ENCODE measurements at places on chromosomes 12 and 14. TPM values are rescaled to one million over a fixed set of nuclear protein-coding genes. Genes with fewer than 3 reads are reported as not detected.
A peak's percentile ranks its signal among the peaks of the same experiment; 100 is the strongest.

- no peak for DNase-seq
Measured at GRCh38 chr12:124952295-124952694, 36.6 kb downstream of the DHX37 start.

DNA sequence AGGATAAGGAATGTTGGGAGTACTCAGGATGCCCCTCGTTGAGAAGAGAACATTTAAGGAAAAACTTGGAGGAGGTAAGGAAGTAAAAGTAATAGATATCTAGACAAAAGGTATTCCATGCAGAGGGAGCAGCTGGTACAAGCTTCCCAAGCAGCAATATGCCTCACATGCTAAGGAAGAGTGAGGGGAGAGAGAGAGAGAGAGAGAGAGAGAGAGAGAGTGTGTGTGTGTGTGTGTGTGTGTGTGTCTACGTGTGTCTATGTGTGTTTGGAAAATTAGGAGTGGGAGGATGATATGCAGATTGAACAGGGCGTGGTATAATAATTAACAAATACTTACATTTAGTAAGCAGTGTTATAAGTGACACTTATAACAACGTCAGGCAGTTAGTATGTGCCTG is 9.2 kb upstream of the PARP11 start:
- no peak for DNase-seq

DNA sequence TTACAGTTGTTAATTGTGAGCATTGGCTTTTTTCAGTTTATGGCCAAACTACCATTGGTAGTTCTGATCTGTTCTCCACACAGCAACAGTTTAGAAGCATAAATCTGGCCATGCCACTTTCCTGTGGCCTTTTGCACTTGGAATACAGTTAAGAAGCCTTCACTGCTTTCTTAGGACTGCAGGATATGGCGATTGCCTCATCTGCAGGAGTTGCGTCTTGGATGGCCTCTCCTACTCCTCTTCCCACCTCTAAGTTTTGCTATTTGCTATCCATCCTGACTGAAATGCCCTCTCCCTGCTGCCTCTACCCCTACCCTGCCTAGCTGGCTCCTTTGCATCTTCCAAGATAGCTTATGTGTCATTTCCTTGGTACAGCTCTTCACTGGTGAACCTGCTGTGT is 12.8 kb upstream of the BMAL2 start:
- DNase-seq = no peak

The SLC25A21 gene
- not detected for total RNA-seq

DNA sequence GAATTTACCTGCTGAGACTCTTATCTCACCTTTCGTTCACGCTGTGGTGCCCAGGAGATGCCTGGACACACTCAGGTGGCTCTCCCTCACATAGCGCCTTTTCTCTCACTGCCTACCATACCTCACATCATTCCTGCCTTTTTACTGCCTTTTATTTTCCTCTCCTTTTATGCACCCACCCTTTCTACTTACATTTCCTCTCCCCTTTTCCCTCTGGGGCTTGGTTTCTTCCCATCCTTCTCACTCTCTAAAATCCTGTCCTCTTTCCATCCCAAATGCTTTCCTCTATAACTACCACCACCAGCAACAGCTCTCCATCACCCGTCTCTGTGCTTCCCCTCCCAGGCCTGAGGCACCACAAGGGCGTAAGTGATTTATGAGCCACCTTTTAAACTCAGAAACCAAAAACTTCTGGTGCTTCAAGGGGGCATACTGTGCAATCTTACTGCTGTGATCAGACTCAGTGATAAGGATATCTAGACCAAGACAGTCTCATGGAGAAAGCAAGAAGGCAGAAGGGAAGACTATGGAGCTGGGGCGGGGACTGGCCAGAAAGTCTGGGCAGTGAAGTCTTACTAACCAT is 32.7 kb upstream of the SMUG1 start:
- no peak for DNase-seq

GRCh38 chr12:124709722-124710687 is 142.6 kb upstream of the NCOR2 start:
- DNase-seq = no peak

The NFE2 gene
- 26.4 TPM for total RNA-seq

- DNase-seq = no peak
Measured at GRCh38 chr12:108304633-108305032, 34.5 kb downstream of the CMKLR1 start.

The TCL1B gene
- not detected for total RNA-seq

The KRT71 gene
- total RNA-seq = not detected

DNA sequence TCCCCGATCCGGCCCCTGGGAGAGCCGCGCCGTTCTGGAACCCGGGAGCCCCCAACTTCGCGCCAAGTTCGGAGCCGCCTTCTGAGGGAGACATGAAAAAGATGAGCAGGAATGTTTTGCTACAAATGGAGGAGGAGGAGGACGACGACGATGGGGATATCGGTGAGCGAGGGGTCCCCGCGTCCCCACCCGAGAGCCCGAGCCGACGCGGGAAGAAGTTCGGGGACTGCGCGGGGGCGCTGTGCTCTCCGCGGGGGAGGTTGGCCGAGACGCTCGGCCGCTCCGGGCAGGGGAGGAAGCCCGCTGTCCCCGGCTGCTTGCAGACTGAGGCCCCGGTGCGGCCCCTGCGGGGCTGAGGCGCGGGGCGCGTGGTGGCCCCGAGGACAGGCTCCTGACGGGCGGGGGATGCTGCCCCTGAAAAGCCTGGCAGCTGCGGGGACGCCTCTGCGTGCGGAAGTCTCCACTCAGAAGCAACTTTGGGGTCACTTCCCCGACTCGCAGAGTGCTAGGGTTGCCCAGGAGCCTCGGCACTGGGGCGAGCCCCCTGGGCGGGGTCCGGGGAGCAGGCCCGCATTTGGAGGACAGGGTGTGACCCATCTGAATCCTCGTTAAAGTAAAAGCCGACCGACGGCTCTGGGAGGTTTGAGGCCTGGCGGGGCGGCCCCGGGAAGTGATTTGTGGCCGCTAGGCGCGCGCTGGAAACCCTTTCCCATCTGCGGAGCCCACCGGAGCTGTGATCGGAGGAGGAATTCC is 511 bp downstream of the ANO6 start:
- DNase-seq = peak; percentile 38

DNA sequence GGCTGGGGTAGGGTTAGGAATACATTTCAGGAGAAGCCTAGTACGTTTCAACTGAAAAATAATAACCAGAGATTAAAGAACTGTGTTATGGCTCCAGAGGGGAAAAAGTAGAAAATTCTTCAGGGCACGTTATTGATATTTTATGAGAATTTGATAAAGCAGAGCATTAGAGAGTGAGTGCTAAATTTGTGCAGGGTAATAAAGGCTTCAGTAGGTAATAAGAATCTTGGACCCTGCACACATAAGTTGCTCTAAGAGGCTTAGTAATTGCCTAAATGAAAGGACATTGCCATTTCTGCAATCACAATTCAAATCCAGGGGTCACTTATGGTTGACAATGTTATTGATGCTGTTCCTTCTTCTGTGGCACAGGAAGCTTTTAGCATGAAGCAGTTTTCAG is 439.4 kb upstream of the DCN start:
- no peak for DNase-seq

DNA sequence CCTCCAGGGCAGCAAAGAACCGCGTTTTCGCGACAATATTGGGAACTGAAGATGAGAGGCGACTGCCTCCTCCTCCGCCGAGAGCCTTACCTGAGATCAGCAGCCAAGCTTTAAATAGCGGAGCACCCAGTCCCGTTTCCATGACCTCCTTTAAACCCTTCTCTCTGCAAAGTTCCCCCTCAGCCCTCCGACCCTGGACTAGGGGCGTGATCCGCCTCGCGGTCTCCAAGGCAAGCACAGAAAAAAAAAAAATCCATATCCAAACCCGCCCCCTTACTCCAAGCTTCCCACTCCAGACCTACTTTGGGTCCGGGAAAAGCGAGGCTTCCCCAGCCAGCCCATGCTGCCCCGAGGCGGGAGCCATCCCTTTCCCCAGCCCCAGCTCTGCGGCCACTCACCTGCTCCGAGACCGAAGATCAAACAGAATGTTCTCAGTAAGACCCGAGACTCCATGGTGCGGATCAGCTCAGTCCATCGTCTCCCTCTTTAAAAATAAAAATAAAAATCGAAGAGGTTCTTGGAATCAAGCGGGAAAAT is 630 bp downstream of the NELL2 start:
- DNase-seq = no peak

DNA sequence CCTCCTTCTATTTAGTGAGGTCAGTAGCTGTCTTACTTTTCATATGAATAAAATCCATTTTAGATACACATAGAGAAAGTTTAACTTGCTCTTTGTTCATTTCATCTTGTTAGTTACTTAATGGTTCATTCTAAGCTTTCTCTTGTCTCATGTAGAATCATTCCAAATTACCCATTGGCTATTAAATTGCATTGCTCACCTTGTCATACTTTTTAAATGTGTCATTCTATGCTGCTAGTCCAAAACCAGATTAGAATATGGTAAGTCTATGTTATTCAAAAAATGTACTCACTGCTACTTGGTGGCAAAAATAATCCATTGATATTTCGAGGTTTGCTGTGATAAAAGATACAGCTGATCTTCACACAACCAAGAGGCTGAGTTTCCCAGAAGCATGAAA is 3.0 kb downstream of the C12orf50 start:
- no peak for DNase-seq

DNA sequence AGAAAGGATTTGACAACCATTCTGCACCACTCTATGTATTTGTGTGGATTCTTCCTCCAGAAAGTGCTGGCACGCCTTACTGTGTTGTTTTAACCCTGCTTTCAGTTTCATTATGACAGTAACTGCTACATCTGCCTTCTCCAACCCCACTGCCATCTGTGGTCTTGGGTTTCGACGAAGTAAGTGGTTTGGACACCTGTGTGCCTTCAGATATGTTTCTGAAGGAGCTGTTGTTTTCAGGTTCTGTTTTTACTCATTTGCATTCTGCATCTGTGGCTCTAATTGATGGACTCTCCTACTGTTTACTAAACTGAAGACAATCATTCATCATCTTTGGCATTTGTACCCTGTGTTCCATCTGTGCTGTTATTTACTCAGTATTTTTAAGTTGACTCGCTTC is 4.1 kb downstream of the TSHR start:
- peak; percentile 13 for DNase-seq

The KLRB1 gene
- 229 TPM for total RNA-seq
